Activated CD4-positive, alpha-beta T cell treated with anti-CD3 and anti-CD28 coated beads for 1 hour (primary cell): ENCODE measurements at places on chromosomes 16 and 17.
A peak's percentile ranks its signal among the peaks of the same experiment; 100 is the strongest.

- DNase-seq, result no peak
Measured at GRCh38 chr16:84501077-84501735, 3.3 kb downstream of the MEAK7 start.

- no peak for DNase-seq
Measured at GRCh38 chr17:5508810-5509209, 22.4 kb downstream of the MIS12 start.

DNA sequence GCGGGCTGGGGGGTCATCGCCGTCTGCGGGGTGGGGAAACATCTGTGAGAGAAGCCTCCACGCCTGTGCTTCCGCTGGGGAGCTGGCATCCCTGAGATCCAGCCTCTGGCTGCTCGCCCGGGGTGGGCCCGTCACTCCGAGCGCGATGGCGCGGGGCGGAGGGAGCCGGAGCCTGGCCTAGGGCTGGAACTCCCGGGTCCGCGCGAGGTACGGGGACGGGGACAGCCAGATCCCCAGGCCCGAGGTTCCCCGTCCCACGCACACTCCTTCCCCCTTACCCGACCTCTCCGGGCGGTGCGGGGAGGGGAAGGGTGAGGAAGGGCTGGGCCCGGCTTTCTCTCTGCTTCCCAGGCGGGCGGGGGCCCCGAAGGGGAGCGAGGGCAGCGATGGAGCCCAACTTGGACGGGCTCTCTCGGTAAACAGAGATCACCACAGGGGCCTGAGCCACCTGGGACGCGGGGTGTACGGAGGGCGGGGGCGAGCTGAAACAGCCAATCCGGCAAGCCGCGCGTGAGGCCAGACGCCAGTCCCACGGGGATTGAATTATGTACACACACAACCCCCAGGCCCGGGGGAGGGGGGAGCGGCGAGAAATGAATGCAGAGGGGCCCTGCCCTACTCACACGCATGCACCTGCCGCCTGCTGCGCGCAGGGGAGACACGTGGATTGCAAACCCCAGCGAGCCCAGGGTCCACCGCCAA, at the start of gene SLC16A11:
Gene SLC16A11, minus strand, starts transcription at position 596 of the 702 bp plus-strand sequence. Its CDS starts 579 bp downstream, at position 17.
- DNase-seq, result no peak

DNA sequence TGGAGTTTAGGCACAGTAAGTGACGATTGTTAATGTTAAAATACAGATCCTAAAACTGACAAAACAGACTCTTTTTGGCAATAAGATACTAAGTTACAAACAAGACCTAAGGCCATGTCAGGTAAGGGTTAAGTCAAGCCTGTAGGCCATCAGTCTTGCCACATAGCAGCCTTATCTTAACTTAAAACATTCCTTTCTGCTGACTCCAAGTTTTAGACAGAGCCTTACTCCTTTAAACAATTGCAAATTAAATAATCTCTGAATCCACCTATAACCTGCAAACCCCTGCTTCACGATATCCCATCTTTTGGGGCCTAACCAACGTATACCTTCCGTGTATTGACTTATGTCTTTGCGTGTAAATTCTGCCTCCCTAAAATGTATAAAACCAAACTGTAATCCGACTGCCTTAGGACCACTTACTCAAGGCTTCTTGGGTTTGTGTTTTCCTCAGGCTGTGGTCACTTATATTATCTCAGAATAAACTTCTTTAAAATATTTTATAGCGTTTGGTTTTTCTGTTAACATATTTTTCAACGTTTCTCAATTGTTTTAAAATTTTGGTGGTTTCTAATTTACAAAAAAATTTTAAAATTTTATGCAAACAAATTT, 64.4 kb downstream of the EFCAB5 start:
- no peak for DNase-seq

DNA sequence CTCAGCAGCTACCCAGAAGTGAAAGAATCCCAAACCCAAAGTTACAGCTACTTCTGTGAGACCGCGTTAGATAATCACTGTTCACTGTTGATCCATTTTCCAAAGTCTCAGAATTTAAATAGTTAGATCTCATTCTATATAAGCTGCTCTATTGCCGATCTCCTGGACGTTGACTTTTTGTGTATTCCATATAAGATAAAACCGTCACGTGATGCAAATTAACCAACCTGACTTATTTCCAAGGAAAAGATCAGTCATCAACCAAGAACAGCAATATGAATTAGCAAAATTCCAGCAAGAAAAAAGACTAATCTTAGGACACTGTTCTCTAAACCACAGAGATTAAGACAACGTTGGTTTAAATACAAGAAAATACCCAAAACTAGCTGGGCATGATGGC, 8.3 kb downstream of the ACOX1 start:
- DNase-seq, result no peak

DNA sequence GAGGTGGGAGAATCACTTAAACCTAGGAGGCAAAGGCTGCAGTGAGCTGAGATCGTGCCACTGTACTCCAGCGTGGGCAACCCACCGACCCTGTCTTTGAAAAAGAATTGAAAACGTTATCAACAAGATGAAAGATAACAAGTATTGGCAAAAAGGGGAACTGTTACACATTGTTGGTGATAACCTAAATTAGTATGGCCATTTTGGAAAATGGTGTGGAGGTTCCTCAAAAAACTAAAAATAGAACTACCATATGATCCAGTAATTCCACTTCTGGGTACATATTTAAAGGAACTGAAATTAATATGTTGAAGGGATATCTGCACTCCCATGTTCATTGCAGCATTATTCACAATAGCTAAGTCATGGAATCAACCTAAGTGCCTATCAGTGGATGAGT, 61.0 kb downstream of the ABHD15 start:
- DNase-seq, result no peak

DNA sequence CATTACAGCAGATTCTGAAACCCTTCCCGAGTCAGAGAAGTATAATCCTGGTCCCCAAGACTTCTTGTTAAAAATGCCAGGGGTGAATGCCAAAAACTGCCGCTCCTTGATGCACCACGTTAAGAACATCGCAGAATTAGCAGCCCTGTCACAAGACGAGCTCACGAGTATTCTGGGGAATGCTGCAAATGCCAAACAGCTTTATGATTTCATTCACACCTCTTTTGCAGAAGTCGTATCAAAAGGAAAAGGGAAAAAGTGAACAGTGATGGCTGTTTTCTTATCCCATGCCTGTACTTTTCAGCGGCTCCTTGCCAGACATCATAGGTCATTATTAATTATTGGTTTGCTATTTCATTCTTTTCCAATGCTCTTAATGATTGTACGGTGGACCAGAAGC, 28.1 kb downstream of the ERCC4 start:
- DNase-seq, result no peak

GRCh38 chr17:22467720-22468119, 775.4 kb downstream of the KCNJ18 start:
- no peak for DNase-seq

DNA sequence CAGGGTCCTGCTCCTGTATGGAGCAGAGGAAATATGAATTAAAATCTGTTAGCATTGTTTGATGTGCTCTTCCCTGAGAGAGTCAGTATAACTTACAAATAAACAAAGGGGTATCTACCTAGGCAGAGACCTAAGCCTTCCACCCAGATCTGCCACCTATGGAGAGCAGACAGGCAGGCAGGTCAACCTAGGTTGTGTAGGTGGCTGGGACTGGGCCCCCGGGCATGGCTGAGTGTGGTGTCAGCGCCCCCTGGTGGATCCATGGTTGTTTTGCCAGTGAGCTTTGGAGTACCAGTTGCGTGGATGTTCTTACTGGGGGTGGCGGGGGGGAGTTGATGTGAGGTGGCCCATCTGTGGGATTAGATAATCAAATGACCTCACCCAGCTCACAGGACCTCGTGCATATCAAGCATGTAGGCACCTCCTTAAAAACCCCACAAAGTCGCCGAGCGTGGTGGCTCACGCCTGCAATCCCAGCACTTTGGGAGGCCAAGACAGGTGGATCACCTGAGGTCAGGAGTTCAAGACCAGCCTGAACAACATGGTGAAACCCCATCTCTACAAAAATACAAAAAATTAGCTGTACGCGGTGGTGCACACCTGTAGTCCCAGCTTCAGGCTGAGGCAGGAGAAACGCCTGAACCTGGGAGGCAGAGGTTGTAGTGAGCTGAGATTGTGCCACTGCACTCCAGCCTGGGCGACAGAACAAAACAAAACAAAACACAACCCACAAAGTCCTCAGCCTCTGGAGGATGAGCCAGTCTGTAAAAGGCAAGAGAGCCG, 17.6 kb downstream of the DUS2 start:
- peak; percentile 84 for DNase-seq

DNA sequence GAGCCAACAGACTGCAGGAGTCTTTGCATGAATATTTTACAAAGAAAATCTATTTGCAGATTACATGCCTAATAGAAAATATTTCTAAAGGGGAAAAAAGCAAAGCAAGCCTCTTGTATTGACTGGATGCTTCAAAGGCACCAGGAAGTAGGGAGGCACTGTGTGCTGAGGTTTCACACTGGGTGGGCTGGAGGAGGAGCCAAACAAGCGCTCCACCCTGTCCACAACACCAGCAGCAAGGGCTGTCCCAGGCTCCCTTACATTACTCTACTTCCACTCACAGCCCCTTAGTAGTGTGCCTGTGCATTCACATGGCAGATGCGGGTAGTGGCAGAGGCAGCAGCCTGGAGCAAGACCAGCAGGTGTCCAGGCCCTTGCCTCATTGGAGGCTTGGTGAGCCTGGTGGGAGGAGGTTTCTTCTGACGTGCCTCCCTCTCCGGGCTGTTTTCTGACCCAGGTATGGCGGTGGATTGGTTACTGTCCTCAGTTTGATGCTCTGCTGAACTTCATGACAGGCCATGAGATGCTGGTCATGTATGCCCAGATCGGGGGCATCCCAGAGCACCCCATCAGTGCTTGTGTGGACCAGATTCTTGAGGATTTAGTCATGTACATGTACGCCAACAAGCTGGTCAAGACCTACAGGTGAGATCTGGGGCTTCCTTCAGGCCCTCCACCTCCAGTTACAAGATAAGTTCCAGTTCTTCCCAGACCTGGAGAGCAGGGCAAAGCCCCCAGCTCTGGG, 7.0 kb upstream of the CCNF start:
- no peak for DNase-seq

DNA sequence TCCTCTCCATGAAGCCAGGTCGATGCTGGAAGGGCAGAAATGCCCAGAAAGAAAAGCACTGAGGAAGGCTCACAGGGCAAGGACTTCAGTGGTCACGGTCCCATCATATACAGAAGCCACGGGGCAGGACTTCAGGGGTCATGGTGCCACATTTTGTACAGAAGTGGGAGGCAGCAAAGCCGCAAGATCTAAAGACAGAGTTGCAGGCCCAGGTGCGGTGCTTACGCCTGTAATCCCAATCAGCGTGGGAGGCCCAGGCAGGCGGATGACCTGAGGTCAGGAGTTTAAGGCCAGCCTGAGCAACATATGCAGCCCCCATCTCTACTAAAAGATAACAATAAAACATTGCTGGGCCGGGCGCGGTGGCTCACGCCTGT, 96.0 kb downstream of the NXN start:
- DNase-seq, result no peak

GRCh38 chr16:86763819-86764218, 185.5 kb downstream of the FOXL1 start:
- DNase-seq, result no peak

GRCh38 chr17:20085283-20085845, 76.2 kb downstream of the SPECC1 start:
- DNase-seq, result no peak

GRCh38 chr17:7416323-7416722, 3.8 kb upstream of the SPEM1 start:
- DNase-seq, result no peak

GRCh38 chr16:4477966-4478365, 1.8 kb downstream of the HMOX2 start:
- no peak for DNase-seq

DNA sequence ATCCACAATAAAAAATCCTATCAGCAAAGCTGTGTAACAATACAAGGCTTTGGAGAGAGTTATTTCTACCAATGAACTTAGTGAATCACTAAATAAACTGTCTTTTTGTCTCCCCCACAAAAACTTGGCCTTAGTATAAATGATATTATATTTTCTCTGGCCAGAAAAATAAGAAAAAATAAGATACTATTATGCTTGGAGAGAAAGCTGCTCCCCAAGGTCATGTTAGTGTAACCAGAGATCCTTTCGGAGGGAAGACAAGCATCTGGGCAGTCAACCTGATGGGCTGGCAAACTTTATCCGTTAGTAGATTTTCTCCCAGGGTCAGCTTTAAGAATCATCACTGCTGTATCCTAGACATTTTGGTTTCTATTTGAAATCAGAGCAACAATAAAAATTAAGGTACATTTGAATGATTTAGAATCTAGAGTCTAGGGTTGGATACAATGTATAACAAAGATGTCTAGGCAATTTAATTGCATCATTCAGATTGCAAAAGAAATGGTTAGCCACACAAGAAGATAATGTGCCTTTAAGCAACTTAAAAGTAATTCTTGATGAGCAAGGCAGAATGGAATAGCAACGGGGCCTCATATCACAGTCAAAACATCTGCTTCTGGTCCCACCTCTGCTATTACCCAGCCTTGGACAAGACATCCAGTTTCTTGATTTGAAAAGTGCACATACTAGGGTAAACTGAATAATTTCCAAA, 280.4 kb downstream of the SLC39A11 start:
- DNase-seq, result no peak

GRCh38 chr16:57255686-57256415, 10.8 kb downstream of the ARL2BP start:
- no peak for DNase-seq

- DNase-seq, result no peak
Measured at GRCh38 chr17:82947051-82947991, 107.5 kb upstream of the ZNF750 start.

DNA sequence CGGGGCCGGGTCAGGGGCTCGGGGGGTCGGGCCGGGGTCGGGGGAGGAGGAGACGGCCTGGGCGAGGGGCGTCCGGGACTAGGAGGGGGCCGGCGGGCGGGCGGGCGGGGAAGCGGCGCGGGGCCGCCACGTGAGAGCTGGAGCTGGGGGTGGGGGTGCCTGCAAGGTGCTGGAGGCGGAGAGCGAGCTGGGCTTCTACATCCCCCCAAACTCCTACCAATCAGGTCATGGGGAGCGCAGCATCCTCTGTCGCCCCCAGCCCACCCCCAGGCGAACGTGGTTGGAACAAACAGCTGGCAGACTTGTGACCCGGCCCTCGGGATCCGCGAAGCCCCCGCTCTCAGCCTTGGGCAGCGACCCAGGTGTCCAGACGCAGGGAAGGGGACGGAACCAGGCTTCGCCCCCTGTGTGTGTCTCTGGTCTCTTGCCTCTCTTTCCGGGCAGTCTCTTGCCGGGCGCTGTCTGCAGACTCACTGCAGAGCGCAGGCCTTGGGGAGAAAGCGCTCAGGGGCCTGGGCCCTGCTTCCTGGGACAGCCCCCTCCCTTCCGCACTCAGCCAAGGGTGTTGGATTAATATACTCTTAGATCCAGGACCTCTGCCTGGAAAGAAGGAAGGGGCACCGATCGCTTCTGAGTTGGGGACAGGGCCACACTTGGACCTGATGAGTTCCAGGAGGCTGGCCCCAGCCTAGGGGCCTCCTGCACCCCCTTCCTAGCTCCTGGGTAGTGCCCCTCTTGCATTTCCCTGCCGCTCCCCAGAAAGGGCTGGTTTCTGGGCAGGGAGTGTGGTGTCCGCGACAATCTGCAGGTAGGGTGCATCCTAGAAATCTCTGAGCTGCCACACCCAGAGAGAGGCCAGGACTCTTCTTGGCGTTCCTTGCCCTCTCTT, 722 bp downstream of the RASL10B start:
- no peak for DNase-seq

GRCh38 chr16:11229432-11229831, 26.6 kb downstream of the SOCS1 start:
- DNase-seq, result no peak

- DNase-seq, result no peak
Measured at GRCh38 chr16:75475420-75475847, 10.9 kb upstream of the TMEM170A start.

GRCh38 chr17:4266550-4266949, 2.8 kb upstream of the ANKFY1 start:
- DNase-seq, result no peak

GRCh38 chr16:84058664-84059063, 16.1 kb upstream of the SLC38A8 start:
- no peak for DNase-seq
